ENCODE measurements at places on chromosomes 4 and X.

- no peak for DNase-seq
Observed at GRCh38 chr4:35250331-35250730, 994.0 kb downstream of the ARAP2 start.

- DNase-seq: no peak
Observed at GRCh38 chr4:7029212-7029611, 14.0 kb upstream of the TADA2B start.

DNA sequence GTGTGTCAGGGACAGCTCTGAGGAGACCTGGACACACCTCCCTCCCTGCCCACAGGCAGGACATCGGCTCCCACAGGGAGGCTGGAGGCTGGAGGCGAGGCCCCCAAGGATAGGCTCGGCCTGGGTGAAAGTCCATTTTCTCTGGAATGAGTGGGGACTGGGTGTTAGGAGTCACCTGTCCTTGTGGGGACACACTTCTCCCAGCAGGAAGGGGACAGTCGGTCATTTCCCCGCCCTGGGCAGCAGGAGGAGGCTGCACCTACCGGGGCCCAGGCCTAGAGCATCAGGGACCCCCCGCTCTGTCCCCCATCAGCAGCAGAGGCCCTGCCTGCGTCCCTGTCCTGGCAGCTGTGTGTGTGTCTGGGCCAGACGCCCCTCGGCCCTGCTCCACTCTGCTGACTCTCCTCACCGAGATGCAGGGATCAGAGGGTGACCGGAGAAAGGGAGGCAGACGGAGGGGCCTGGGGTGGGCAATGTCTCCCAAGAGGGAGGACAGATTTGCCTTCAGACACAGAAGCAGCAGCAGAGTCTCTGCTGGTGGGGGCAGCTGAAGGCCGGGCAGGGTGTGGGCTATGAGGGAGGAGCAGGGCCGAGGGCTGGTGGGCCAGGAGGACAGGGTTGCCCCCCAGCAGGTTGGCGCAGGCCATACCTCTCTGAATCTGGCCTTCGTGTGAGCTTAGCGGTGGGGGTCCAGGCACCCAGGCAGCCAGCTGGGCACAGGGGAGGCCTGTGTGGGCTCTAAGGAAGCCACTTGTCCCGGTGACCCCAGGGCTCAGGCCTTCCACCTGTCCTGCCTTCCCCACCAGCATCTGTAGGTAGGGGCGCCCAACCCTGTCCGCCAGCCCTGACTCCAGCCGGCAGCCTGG is 125.7 kb upstream of the NKX1-1 start:
- DNase-seq: no peak

- DNase-seq: no peak
Observed at GRCh38 chr4:121790976-121791375, 10.1 kb upstream of the EXOSC9 start.

GRCh38 chr4:7929118-7929951 is 10.3 kb downstream of the AFAP1 start:
- peak; percentile 90 for DNase-seq

GRCh38 chr4:54930226-54930625 is 195.2 kb downstream of the KDR start:
- peak; percentile 69 for DNase-seq

- DNase-seq: no peak
Observed at GRCh38 chr4:146271466-146271865, 57.1 kb downstream of the REELD1 start.

DNA sequence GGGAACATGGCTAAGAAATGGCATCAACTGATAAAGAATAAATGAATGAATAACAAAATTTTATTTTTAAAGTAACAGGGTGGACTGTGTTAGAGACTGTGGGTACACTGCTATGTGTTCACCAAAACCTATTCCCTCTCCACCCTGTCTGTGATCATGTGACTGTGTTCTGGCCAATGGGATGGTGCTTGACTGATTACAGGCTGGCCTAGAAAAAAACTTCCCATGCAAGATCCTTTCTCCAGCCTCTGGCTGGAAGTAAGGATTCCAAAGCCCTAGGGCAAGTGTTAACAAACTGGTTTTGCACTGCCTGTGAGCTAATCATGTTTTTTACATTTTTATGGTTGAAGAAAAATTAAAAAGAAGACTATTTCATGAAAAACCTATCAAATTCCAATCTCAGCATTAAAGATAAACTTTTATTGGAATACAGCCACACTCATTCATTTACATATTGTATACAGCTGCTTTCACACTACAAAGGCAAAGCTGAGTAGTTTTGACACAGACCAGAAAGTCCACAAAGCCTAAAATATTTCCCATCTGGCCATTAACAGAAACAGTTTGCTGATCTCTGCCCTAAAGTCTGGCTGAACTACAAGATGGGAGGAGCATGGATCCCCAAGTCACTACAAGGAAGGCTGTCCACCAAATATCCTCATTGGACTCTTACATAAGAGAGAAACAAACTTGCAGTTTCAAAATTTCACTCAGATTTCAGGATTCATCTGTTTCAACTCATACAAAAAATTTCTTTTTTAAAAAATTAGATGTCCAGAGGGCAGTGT is 133.2 kb downstream of the ARHGAP6 start:
- DNase-seq: no peak

- no peak for DNase-seq
Observed at GRCh38 chr4:145219090-145219489, 38.7 kb upstream of the OTUD4 start.

GRCh38 chr4:47002580-47002979 is 9.2 kb upstream of the GABRA4 start:
- no peak for DNase-seq

DNA sequence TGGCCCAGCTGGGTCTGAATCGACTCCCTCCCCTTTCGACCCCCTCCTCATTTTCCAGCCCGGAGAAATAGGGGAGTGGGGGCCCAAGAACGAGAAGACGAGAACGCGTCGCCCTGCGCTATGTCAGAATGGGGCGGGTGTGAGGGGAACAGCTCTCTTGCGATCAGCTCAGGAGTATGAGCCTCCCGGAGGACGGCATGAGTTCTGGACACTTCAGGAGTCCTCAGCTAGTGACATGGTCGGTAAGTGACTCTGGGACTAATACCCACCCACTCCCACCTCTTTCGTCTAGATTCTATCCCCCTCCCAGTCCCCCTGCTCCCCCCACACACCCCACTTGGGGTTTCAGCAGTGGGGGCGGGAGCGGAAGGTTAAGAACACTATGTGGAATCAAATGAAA is 944 bp downstream of the KLF8 start:
- DNase-seq: peak; percentile 13

DNA sequence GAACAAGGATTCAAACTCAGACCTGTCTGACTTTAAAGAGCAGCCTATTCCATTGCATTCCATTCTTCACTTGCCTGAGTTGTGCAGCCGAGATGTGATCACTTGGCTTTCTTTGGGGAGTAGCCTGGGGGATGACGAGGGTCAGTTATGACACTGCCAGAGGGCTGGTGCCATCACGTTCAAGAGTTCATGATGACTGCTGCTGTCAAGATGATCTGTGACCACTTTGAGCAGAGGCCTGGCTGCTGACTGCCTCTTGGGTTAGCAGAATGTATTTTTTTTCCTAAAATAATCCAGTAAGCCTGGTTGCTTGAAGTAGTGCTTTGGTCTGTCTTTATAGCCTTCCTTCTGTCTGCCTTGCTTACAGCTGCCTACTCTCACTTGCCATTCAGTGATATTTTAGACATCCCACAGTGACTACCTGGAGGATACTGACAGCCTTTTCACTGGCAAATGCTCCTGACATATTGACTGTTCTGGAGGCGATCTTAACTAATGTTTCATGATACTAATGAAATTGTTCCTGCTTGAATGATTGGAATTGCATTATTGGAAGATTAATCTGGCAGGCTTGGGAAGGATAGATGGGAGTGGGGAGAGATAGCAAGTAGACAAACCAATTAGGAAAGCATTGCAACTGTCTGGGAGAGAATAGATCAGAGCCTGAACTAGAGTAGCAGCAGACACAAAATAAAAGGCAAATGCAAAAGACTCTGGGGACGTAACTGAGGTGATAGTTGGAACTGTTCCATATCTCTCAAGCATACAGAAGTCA is 221.6 kb upstream of the LCORL start:
- DNase-seq: no peak

Data from epithelial cell of esophagus (primary cell).